CD4-positive, alpha-beta T cell treated with Interleukin-15 for 4 hours (primary cell): ENCODE measurements at places on chromosomes 13 and 19.

- DNase-seq = peak; percentile 2
Measured at GRCh38 chr19:39997638-39998216, 867 bp downstream of the ZNF546 start.

DNA sequence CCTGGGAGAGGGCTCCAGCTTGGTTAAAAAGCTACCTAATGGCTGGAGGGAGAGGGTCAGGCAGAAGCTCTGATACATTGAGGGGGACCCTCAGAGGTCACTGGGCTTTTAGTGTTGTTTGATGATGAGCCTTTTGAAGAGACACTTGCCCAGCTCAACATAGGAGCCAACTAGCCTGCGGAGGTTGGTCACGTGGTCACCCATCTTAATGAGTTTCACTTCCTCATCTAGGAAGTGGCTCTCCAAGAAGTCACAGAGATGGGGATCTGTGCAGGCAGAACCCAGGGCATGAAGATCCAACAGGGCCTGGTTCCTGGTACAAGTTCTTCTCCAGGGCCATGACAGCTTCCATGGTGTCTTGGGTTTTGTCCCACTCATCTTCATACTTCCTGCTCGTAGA lies 33.4 kb downstream of the IPO5 start:
- no peak for DNase-seq

- DNase-seq = no peak
Measured at GRCh38 chr13:31167490-31167889, 5.8 kb upstream of the HSPH1 start.

GRCh38 chr13:98529171-98529570 lies 47.7 kb downstream of the STK24 start:
- DNase-seq = no peak
